ENCODE measurements at places on chromosomes 12 and 14.

DNA sequence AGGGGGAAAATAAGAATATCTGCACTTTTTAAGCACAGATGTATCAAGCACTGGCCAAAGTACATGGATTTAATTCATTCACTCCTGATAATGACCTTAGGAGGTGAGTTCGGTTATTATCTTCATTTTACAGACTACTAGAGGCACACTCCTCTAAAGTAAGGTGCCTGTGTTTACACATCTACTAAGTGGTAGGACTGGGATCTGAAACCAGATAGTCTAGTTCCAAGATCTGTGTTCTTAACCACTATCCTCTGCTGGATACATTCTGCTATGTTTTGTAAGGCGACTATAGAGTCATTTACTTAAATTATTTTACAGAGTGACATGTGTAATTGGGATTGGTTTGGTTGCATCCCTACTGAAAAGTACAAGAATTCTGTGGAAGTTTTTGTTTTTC lies 175.3 kb downstream of the ESR2 start:
- H3K4me1 ChIP-seq: no peaks in the 10 kb centered on the region
- H3K4me3 ChIP-seq: no peak overlapping the region
- H3K27ac ChIP-seq: no peak overlapping the region
- DNase-seq: no peak

DNA sequence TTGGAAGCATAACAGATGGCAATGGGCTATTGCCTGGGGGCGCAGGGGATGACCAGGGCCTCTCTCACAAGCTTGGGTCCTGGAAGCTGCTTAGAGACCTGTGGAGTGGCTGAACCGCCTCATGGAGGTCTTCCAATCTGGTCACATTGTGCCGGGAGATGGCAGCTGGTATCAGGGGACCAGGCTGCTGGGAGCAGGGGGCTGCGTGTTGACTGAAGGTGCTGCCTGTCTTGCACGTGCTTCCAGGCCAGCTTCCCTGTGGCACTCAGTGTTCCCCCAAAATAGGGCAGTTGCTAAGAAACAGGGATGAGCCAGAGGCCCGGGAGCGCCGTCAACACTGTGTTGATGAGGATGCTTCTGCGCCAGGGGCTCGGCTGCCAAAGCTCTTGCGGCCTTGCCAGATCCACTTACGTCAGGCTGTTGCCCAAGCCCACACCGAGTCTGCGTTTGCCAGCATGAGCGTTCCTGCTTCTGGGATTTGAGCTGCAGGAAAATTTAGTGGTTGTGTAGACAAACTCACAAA lies 39.8 kb downstream of the ELK3 start:
- no peak overlapping the region for H3K27ac ChIP-seq
- H3K36me3 ChIP-seq: peaks cover 18% of the 10 kb centered on the region
- peaks cover 48% of the 10 kb centered on the region for H3K4me1 ChIP-seq
- no peaks in the 10 kb centered on the region for H3K27me3 ChIP-seq
- no peak overlapping the region for H3K4me3 ChIP-seq

DNA sequence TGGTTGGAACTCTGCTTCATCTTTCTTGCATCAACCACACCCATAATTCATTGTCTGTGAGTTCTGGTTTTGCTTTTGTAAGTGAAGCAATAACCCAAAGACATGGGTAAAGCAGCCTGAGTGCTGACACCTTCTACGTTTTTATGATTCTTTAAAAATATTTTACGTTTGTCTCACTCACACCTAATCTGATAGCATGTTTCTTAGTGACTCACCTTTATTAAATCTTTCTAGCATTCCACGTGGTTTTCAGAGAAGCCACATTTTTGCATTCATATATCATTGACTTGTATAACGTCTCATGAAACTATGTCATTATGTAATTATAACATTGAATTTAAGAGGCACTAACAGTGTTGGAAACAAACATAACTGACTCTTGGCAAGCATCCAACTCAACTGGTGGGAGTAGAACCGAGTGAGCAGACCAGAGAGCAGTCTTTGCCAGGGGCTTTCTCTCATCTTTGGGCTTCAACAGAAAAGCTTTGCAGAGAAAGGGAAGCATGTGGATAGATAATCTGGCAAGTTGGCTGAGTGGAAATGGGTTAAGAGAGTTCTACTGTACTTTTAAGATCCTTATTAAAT lies 118.8 kb downstream of the TPH2 start:
- H3K4me1 ChIP-seq: no peaks in the 10 kb centered on the region
- no peak overlapping the region for H3K27ac ChIP-seq
- H3K4me3 ChIP-seq: no peak overlapping the region
- H3K36me3 ChIP-seq: no peaks in the 10 kb centered on the region
- no peak for DNase-seq

GRCh38 chr14:55547650-55548315 lies 32.2 kb upstream of the KTN1 start:
- H3K4me1 ChIP-seq: no peaks in the 10 kb centered on the region
- no peaks in the 10 kb centered on the region for H3K27me3 ChIP-seq
- DNase-seq: no peak
- H3K36me3 ChIP-seq: peaks cover 1% of the 10 kb centered on the region
- no peak overlapping the region for H3K27ac ChIP-seq

DNA sequence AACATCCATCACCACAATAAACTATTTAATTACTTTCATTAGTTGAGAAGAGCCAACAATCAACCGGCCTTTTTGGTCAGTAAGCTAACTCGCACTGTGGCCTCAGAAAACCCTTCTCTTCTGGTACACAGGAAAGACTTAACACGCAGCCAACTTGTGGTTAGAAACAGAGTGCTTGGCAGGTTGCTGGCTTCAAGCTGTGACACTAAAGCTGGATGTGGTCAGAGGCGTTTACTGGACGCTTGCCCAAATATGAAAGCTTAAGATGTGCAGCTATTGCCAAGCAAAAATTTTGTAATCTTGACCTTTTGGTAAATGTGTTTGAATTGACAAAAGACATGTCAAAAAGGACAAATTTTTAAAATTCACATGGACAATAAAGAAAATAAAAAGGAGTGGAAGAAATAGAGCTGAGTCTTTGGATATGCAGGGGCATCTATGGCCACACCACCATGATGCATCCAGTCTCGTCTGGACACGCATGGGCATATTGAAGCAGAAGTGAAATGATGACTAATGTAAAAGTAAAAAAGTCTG lies 2.6 kb upstream of the KLRK1 start:
- peak overlapping the region; percentile 93 for H3K27ac ChIP-seq
- peaks cover 45% of the 10 kb centered on the region for H3K4me1 ChIP-seq
- peaks cover 43% of the 10 kb centered on the region for H3K36me3 ChIP-seq
- DNase-seq: no peak

DNA sequence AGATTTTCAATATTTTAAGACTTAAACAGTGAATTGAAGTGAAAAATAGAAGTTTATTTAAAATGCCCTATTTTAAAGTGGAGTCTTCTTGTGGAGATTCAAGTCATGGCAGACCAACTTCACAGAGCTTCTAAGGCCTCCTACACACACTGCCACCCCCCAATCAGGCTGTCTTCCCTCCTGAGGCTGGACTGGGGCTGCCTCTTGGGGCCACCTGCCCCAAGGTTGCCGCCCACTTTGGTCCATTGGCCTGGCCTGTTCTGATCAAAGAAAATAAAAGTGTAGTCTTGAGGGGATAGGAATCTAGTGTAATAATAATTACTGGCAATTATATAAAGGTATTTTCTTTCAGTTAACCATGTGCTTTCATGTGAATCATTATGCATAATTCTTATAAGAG lies 1.3 kb downstream of the GOLT1B start:
- H3K4me3 ChIP-seq: no peak overlapping the region
- DNase-seq: no peak
- H3K4me1 ChIP-seq: peaks cover 38% of the 10 kb centered on the region
- H3K36me3 ChIP-seq: peaks cover 11% of the 10 kb centered on the region

- no peaks in the 10 kb centered on the region for H3K4me1 ChIP-seq
- H3K27me3 ChIP-seq: peaks cover 16% of the 10 kb centered on the region
- peaks cover 2% of the 10 kb centered on the region for H3K36me3 ChIP-seq
- DNase-seq: no peak
- H3K4me3 ChIP-seq: no peak overlapping the region
- no peak overlapping the region for H3K27ac ChIP-seq
Measured at GRCh38 chr14:64610049-64610746, 60.4 kb downstream of the PPP1R36 start.

GRCh38 chr12:69475237-69475975 lies 5.2 kb downstream of the FRS2 start:
- H3K4me3 ChIP-seq: no peak overlapping the region
- H3K27ac ChIP-seq: peak overlapping the region; percentile 72
- no peak for DNase-seq
- H3K4me1 ChIP-seq: peaks cover 66% of the 10 kb centered on the region
- H3K27me3 ChIP-seq: no peaks in the 10 kb centered on the region

- peaks cover 70% of the 10 kb centered on the region for H3K36me3 ChIP-seq
- H3K4me1 ChIP-seq: peaks cover 26% of the 10 kb centered on the region
- peak overlapping the region; percentile 79 for H3K27ac ChIP-seq
- peak overlapping the region; percentile 4 for H3K4me3 ChIP-seq
- no peaks in the 10 kb centered on the region for H3K27me3 ChIP-seq
Measured at GRCh38 chr14:50726372-50727107, 58.4 kb upstream of the SAV1 start.

DNA sequence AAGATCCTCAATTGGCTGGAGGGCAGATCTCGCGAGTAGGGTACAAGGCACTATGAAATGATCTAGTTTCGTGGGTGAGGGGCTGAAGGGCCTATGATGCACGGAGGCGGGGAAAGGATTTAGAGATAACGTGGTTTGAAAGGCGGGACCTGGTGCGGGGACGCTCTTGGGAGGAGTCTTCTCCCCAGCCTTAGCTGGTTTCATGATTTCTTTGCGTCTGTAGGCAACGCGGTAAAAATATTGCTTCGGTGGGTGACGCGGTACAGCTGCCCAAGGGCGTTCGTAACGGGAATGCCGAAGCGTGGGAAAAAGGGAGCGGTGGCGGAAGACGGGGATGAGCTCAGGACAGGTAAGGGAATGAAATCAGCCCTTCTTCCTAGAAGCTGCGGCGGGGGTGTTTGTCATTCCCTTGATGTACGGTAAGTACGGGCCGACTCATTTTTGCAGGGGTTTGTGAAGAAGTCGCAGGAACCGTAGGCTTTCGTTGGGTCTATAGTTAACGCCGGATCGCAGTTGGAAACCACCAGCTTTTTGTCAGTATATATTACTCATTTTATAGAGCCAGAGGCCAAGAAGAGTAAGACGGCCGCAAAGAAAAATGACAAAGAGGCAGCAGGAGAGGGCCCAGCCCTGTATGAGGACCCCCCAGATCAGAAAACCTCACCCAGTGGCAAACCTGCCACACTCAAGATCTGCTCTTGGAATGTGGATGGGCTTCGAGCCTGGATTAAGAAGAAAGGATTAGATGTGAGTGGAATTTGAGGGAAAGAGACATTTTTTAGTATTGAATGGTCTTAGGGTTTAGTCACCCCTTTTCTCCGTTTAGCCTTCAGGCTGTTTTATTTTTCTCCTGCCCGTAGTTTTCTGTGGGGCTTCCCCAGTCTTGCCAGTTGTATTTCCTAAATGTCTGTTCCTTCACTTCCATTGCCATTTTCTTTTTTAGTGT lies 602 bp downstream of the APEX1 start:
- H3K27ac ChIP-seq: no peak overlapping the region
- DNase-seq: no peak
- H3K4me1 ChIP-seq: peaks cover 18% of the 10 kb centered on the region
- no peak overlapping the region for H3K4me3 ChIP-seq

DNA sequence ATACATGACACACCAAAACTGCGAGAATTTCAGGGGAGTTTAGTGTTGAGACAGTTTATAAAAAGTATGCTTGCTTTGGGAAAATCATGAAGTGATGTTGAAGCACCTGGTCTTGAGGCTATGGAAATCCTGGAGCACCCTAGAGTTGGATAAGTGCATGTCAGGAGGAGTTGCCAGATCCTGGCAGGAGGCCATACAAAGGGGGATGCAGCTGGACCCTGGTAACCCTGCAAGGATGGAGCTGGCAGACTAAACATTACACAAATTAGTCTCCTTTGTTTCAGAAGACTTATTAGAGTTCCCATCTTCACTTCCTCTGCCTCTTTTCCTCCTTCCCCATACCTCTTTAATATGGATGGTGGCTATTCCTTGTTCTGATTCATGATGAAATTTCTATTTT lies 907.0 kb downstream of the BCL11B start:
- H3K27ac ChIP-seq: no peak overlapping the region
- H3K36me3 ChIP-seq: no peaks in the 10 kb centered on the region
- H3K27me3 ChIP-seq: no peaks in the 10 kb centered on the region
- DNase-seq: no peak
- peaks cover 13% of the 10 kb centered on the region for H3K4me1 ChIP-seq

GRCh38 chr12:24111086-24111485 lies 161.6 kb upstream of the SOX5 start:
- H3K4me1 ChIP-seq: no peaks in the 10 kb centered on the region
- H3K27ac ChIP-seq: no peak overlapping the region
- H3K4me3 ChIP-seq: no peak overlapping the region

DNA sequence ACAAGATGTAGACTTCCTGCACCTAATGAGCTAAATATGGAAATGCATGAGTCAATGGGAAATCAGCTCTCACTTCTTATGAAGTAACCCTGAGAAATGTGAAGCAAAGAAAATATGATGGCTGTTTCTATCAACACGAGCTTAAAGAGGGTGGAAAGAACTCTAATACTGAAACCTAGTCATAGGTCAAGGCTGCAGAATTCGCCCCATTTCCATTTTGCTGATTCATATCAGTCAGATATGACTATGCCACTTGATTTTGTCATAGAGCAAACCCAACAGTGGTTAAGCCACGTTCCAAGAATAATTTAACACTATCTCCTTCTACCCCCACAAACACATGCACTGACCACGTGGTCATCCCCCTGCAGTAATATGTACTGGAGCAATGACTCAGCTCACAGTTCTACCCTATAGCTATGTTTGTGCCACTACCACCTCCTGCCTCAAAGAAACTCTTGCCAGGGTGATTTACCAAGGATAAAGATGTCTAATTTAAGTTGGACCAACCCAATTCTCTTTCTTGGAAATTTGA lies 157.5 kb downstream of the TMTC3 start:
- no peak overlapping the region for H3K4me3 ChIP-seq
- H3K36me3 ChIP-seq: no peaks in the 10 kb centered on the region
- no peaks in the 10 kb centered on the region for H3K27me3 ChIP-seq

- no peak for DNase-seq
- no peaks in the 10 kb centered on the region for H3K27me3 ChIP-seq
- peak overlapping the region; percentile 99 for H3K27ac ChIP-seq
Measured at GRCh38 chr12:6530576-6531260, 3.6 kb upstream of the GAPDH start.

GRCh38 chr12:105671720-105672119 lies 341.2 kb downstream of the C12orf75 start:
- H3K4me1 ChIP-seq: no peaks in the 10 kb centered on the region
- H3K27me3 ChIP-seq: no peaks in the 10 kb centered on the region
- H3K4me3 ChIP-seq: no peak overlapping the region
- DNase-seq: no peak
- H3K27ac ChIP-seq: no peak overlapping the region

DNA sequence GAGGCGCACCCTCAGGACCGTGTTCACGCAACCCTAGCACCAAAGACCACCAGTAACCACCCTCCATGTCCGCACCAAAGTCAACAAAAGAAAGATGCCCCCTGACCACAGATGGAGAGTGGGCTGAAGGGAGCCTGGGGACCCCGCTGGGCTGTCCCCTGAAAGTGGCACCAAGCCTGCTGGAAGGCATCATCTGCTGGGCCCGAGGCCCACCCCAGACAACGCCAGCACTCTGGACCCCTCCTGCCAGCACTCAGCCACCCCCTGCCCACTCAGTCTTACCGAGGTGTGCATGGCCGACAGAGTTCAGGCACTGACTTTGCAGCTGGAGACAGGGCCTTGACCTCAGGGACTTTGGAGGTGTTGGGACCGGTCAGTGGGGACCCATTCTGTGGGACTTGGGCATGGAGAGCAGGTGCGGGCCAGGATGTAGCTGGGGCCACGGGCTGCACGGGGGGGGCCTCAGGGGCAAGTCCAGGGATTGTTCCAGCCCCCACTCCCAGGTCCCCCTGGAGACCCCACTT lies 34.4 kb upstream of the TMEM179 start:
- H3K4me3 ChIP-seq: no peak overlapping the region
- H3K27me3 ChIP-seq: peaks cover 46% of the 10 kb centered on the region
- H3K4me1 ChIP-seq: no peaks in the 10 kb centered on the region
- no peak for DNase-seq
- no peak overlapping the region for H3K27ac ChIP-seq
- no peaks in the 10 kb centered on the region for H3K36me3 ChIP-seq
